ENCODE measurements at places on chromosomes 2 and 18. TPM values are rescaled to one million over a fixed set of nuclear protein-coding genes. Genes with fewer than 3 reads are reported as not detected.

DNA sequence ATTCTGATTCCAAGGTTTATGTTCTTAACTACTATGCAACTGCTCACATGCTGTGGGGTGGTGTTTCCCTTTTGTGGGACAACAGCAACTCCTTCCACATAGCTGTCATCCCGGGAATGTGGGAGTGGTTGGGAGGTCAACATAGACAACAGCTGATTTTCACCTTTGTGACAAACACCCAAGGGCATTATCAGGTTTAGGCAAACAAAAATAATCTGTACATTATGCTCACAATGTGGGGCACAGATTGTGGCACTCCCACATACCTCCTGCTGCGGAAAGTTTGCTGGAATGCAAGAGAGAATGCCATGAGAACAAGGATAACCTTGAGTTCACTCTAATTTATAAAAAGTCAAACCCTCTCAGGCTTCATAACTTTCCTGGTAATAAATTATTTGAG lies 582.6 kb downstream of the CNTNAP5 start:
- no peak for DNase-seq

SERPINB12 gene
- not detected for total RNA-seq

DNA sequence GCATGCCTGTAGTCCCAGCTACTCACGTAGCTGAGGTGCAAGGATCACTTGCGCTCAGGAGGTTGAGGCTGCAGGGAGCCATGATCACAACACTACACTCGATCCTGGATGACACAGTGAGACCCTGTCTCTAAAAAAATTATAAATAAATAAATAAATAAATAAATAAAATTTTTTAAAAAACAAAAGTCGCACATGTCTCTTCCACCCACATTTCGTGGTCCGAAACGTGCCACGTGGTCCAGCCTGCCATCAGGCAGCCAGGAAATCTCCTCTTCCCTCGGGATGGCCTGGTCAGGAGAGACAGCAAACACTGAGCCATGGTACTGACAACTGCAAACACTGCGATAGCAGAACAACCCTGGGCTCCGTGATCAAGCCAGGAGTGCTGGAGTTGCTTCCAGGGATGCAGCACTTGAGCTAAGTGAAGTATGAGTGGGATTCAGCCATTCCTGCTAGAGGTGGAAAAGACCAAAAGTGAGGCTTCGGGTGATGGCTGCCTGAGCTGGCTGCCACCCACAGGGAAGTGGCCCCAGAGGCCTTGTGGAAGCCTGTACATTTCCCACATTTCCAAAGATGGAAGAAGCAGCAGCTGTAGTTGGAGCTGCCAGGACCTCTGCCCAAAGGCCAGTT lies 193.1 kb downstream of the SMAD2 start:
- no peak for DNase-seq

DNA sequence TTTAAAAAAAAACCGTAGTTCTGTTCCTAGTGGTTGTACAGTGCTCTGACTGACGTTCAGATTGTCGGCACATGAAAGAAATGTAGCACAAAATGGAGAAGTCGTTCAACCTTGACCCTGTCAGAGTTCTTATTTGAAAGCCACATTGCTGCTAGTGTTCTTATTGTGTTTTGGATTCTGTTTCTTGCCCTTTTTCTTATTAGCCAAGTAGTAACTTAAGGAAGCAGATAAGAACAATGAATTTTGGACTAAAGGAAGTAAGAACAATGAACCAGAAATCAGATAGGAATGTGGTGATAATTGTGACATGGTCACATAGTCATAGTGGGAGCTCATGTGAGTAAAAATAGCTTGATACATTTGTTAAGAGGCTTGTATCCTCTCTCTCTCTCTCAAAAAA lies 45.9 kb downstream of the RPIA start:
- DNase-seq, result no peak

DNA sequence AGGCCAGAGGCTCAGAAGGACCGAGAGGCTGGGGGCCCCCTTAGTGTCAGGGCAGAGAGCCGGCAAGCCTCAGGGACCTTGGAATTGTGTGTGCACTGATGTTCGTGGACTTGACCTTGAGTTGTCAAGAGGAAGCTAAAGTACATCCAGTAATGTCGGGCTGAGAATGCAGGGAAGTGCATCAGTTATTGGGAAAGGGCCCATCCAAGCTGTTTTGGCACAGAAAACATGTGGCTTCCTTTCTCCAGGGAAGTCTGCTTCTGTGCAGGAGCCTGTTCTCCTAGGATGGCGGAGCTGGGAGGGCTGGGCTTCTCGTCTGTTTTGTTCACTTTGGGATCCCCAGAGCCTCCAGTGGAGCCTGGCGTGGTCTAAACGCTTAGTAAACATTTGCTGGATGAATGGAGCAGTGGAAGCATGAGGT lies 23.7 kb downstream of the ATOH8 start:
- DNase-seq, result no peak
